ENCODE measurements at places on chromosomes 13 and 19.
A peak's percentile ranks its signal among the peaks of the same experiment; 100 is the strongest.

DNA sequence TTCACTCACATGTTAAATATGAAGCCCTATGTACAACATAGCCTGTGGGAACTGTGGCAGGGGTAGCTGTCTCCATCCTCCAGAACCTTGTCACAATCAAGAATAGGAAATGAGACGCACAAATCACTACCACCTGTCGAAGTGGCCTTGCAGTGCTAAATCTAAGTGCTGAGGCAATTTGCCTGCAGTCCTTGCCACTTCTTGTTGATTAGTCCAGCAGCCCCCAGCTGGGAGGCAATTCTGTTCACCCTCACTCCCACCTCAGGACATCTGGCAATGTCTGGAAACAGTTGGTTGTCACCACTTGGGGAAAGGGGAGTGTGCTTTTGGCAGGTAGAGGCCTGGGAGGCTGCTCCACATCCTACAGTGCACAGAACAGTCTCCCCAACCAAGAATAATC lies 10.7 kb downstream of the RFX2 start:
- DNase-seq, result no peak

- DNase-seq, result no peak
Measured at GRCh38 chr13:70424428-70424827, 316.2 kb upstream of the KLHL1 start.

GRCh38 chr19:18110609-18111232 lies 13.1 kb downstream of the MAST3 start:
- DNase-seq, result no peak

DNA sequence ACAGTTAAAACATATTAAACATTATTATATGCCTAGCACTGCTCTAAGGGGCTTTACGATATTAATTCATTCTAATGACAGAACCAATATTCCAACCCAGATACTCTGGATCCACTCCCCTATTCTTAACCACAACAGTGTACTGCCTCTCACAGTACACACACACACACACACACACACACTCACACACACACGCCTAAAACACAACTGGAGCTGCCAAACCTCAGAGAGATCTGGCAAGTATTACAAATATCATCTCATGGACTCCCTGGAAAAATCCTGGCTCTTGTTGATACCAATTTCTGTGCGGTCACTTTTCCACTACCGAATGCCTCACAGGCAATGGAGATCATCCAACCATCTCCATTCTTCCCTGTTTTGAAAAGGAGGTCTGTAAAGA lies 1.3 kb downstream of the ZNF780A start:
- no peak for DNase-seq

DNA sequence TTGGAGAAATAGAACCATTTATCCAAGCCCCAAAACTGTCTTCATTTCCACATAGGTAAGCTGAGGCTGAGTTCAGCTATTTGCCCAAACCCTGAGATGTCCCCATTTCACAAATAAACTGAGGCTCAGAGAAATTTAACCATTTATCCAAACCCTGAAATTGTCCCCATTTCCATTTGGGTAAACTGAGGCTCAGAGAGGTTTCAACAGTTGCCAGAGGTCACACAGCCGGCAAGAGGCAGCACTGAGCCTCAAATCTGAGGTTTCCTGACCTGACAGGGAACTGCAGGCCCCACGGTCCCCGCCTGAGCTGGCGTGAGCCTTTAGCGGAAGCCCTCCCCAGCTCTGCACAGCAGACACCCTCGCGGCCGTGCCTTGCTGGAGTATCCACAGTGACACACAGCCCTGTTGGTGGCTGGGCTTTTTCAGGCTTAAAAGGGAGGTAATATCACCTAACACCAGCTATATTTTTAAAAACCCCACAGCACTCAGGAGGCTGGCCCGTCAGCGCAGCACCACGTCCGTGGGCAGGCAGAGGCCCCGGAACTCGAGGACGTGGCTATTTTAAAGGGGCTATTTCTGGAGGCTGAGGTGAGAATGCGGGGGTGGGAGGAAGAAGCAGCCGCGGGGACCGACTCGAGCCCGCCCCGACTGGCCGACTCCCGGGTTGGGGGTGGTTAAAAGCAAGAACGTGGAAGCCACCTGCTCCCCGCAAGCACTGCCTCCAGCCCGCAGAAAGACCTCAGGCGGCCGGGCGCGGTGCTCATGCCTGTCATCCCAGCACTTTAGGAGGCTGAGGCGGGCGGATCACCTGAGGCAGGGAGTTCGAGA lies 18.5 kb downstream of the PTPRS start:
- DNase-seq, result no peak

DNA sequence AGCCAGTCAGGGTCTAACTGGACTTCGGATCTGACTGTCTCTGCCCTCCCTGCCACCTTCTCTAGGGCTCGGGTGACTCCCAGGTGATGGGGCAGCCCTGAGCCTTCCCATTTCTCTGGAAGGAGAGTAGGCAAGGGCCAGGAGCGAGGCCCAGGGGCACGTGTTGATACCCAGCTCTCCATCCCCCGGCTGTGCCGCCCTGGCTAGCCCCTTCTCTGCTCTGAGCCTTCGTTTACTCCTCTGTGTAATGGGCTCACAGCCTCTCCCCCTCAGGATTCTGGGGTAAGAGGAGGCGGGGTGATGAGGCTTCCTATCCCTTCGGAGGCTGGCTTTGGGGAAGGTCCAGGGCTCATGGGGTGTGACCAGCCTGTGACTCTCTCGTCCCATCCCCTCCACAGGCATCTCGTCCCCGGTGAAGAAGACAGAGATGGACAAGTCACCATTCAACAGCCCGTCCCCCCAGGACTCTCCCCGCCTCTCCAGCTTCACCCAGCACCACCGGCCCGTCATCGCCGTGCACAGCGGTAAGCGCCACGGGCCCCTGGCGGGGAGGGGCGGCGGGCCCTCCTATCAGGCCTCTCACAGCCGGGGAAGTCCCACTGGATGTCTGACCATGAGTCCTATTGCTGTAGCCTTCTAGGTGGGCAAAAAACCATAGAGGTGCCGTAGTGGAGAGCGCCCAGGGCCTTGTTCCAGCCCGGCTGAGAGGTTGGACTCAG lies 31.6 kb downstream of the SMIM24 start:
- DNase-seq, result no peak

GRCh38 chr13:66940113-66940512 lies 290.0 kb downstream of the PCDH9 start:
- DNase-seq, result no peak

DNA sequence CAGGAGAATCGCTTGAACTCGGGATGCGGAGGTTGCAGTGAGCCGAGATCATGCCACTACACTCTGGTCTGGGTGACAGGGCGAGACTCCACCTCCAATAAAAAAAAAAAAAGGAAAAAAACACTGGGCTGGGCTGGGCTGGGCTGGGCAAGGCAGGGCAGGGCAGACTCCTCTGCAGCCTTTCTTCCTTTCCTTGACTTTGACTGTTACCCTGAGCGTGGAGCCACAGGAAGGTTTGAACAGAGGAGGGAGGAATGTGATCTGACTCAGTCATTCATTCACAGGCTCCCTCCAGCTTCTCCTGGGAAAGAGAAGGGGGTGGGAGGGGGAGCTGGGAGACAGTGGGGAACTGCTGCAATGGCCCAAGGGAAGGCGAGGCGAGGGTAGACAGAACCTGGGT lies 2.7 kb upstream of the ACTN4 start:
- no peak for DNase-seq

DNA sequence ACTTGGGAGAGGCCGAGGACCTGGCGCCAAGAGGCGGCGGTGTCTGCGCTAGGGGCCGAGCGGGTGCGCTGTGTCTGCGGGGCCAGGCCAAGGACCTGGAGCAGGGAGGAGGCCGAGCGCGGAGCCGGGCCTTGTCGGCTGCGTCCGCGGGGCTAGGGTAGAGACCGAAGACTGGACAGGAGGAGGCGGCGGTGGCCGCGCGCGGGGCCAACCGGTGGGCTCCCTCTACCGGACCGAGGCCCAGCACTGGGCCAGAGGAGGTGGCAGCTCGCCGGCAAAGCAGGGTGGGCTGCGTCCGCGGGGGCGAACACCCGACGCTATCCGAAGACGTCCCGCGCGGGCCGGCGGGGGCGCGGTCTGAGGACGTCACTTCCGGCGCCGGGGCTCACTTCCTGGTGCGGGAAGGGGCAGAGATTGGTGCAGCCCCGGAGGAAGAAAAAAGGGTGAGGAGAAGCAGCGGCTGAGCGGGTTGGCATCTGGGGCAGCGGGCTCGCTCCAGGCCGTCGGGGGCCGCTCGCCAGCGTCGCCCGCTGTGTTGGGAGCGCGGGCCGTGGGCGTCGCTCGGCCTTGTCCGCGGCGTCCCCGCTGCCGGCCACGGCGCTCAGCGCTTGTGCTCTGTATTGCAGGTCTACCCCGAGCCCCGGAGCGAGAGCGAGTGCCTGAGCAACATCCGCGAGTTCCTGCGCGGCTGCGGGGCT lies 38.3 kb downstream of the ARHGEF7 start:
- peak; percentile 90 for DNase-seq

DNA sequence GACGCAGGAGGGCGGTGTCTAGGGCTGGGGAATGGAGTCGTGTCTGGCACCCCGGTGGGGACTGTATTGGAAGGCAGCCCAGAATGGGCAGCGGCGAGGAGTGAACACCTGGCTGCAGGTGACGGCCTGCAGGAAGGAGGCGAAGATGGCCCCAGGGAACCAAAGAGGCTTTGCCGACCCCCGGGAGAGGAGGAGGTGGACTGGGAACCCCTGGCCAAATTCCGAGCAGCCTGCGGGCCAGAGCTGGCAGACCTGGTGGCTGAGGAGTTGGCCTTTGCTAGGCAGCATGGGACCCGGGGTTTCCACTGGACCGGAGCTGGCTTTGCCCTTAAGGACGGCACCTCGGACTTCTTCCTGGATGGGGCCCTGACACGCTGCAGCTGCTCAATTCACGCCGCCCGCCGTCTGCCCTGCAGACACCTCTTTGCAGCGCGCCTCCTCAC lies 25.9 kb downstream of the ZSWIM9 start:
- DNase-seq, result no peak

GRCh38 chr19:48968813-48969218 lies 3.7 kb downstream of the FTL start:
- no peak for DNase-seq

DNA sequence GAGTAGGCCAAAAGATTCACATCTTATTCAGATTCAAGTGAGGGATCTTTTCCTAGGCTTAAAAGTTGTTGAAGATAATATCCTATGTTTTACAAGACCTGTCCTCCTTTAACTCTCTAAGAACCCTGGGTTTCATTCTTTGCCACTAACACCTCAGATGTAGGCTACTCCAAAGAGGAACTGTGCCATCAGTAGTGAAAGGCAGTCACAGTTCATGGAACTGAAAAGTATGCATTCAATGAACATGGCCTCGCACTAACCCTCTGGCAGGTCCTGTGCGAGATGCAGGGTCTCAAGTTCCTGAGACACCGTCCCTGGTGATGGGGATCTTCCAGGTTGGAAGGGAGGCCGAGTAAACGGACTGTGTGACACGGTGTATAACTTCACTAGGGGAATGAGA lies 4.3 kb downstream of the LGALS14 start:
- DNase-seq, result no peak

DNA sequence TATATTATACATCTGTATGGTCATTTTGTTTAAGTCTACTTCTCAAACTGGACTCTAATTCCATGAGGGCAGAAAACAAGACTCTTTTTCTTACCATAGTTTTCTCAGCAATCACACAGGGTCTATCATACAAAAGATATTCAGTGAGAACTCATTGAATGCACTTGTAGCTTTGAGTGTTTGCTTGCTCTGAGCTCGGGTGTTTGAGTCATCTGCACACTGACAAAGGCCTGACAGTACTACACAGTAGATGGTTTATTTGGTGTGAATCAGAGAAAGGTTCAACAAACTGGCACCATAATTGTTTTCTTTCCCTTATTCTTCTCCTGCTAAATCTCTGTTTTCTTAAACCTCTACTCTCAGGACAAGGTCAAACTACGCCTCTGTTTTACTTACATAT lies 586.4 kb downstream of the LMO7 start:
- no peak for DNase-seq

- peak; percentile 14 for DNase-seq
Measured at GRCh38 chr13:98890186-98890585, 87.7 kb downstream of the DOCK9 start.

GRCh38 chr19:18475004-18475453 lies 37.1 kb upstream of the ISYNA1 start:
- DNase-seq, result no peak

GRCh38 chr13:43356567-43356966 lies 333.2 kb downstream of the DNAJC15 start:
- DNase-seq, result no peak

DNA sequence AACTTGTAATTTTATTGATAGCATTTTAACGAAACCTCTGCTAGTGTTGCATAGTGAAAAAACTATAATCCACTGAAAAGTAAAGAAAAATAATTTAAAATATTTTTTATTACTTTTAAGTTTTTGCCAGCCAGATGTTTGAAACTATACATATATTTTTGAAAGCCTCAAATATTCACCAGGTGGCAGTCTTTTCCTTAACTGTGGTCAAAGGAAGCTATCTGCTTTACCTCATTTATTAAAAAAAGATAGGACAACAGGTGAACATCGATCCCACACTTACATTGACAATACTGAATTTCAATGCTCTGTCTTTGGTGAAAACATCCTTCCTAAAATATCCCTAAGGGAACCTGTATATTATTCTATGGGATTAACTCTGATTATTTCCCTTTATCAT lies 100.5 kb downstream of the TRPC4 start:
- no peak for DNase-seq

DNA sequence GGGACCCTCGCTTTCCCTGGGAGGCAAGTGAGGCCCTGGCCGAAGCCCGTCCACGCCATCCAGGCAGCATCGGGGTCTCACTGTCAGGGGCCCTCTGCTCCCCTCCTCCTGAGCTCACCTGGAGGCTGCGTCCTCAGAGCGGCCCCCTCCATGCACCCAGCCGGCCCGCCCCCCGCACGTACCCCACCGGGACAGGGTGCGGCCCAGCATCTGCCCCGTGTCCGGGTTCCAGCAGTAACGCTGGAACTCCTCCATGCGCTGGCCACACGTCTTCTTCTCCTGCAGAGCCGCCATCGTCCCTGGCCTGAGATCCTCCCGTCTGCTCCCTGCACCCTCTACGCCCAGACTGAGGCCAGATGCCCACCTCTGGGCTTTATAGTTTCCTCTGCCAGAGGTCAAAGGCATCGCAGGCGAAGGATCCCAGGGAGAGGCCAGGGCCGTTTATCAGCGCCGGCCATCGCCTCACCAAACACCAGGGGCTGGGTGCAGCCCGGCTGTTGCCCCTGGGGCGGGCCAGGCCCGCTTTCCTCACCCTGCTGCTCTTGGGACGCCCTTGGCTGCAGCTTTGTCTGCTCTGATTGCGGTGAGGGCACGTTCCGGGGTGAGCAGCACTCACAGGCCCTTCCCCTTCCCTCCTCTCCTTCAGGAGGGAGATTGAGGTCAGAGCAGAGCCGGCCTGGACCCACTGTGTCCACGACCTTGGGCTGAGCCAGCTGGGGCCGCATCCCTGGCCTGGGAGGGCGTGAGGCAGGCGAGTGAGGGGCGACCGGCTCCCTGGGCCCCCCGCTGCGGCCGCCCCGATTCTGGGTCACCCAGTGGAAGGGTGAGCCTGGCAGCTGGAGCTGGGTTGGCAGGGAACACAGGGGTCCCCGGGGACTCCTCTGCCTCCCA lies at the start of gene ATP4B:
Gene ATP4B (minus strand): TSS at position 348 of the 891 bp plus-strand sequence. CDS start 54 bp downstream, at position 294.
- no peak for DNase-seq

DNA sequence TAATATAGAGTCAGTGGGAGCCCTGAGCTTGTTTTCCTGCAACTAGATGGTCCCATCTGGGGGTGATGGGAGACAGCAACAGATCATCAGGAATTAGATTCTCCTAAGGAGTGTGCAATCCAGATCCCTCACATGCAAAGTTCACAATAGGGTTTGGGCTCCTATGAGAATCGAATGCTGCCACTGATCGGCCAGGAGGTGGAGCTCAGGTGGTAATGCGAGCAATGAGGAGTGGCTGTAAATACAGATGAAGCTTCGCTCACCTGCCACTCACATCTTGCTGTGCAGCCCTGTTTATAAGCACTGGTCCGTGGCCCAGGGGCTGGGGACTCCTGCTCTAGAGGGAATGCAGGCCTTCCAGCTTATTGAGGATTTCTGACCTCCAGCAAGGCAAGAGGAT lies 5.7 kb downstream of the ZNF558 start:
- DNase-seq, result no peak

- DNase-seq, result no peak
Measured at GRCh38 chr19:4012975-4013634, 5.6 kb downstream of the PIAS4 start.
